ENCODE measurements at places on chromosomes 2 and 18. TPM values are rescaled to one million over a fixed set of nuclear protein-coding genes. Genes with fewer than 3 reads are reported as not detected.

DNA sequence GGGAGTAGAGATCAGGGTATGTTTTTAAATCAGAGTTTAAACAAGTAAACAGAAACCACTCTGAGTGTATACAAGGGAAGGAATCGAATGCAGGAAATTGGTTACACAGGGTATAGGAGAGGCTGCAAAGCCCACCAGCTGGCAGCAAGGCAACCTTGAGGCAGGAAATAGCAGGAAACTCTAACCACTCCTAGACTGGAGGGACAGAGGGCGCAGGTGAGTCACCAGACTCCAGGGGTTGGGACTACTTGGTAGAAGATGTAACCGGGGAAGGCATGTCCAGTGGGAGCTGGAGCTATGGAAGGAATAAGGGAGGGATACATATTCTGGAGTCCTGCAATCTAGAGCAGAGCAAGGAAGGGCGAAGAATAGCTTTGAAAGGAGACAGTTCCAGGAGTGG, 152.3 kb downstream of the MEIS1 start:
- no peak overlapping the region for H3K4me3 ChIP-seq
- peaks cover 14% of the 10 kb centered on the region for H3K27me3 ChIP-seq
- no peaks in the 10 kb centered on the region for H3K4me1 ChIP-seq
- no peak overlapping the region for H3K27ac ChIP-seq

DNA sequence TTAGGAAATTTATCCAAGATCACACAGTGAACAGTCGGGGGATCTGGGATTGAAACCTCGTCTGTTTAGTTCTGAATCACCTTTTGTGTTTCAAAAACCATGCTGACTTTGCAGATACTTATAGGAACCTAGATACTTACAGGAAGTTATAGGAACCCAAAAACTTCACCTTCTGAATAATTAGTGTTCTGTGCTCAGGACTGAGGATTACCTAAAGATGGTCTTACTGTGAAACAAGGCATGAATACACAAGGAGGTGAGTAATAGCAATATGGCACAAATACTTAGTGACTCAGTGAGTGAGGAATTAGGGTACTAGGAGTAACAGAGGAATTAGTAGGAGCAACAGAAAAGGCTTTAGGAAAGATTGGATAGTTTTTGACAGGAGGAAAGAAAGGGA, 145.5 kb downstream of the LRATD1 start:
- DNase-seq: no peak
- H3K27me3 ChIP-seq: no peaks in the 10 kb centered on the region
- no peaks in the 10 kb centered on the region for H3K4me1 ChIP-seq
- no peak overlapping the region for H3K27ac ChIP-seq
- no peaks in the 10 kb centered on the region for H3K36me3 ChIP-seq

DNA sequence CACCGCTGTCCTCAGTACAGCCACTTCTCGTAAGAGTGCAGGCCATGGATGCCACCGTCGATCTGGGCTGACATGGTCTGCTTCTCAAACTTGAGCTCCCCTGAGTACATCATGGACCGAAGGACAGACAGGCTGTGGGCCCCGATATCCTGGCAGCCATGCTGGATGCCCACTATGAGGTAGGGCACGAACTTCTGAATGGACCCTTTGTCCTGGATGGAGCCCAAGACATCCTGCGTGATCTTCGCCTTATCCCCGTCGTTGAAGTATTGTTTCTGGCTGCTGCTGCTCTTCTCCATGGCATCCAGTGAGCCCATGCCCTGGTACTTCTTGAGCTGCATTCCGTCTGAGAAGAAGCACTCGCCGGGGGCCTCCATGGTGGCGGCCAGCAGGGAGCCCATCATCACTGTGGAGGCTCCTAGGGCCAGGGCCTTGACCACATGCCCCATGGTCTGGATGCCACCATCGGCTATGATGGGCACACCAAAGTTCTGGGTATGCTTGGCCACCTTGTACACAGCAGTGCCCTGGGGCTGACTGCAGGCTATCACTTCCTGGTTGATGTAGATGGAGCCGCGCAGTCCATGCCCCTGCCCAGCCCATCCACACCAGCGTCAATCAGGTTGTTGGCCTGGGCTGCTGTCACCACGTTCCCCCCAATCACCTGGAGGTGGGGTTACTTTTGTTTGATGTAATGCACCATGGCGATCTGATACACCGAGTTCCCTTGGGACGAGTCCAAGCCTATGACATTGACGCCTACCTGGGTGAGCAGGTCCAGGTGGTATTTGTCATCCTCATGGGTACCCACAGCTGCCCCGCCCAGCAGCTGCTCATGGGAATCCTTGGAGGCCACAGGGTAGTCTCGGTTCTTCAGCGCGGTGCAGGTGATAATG, 21.8 kb downstream of the CFLAR start:
- no peak overlapping the region for H3K27ac ChIP-seq
- no peak overlapping the region for H3K4me3 ChIP-seq
- H3K27me3 ChIP-seq: no peaks in the 10 kb centered on the region
- peaks cover 7% of the 10 kb centered on the region for H3K4me1 ChIP-seq

DNA sequence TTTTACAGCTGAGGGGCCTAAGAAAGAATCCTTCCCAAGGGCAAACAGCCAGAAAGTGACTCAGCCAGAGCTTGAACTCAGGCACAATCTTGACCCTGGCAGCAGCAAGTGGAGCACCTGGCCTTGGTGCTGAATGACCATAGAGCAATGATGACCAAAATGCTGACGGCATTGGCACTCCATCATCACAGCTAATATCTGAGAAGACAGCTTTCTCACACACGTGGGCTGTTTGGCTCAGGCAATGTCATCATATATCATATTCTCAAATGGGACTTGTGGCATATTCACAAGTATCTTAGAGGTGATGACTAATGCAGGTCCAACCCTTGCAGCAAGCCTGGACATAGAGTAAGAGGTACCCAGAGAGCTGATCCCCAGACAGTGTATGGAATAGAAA, 443.9 kb upstream of the MYT1L start:
- H3K27ac ChIP-seq: no peak overlapping the region
- no peak overlapping the region for H3K4me3 ChIP-seq
- no peaks in the 10 kb centered on the region for H3K36me3 ChIP-seq
- H3K4me1 ChIP-seq: no peaks in the 10 kb centered on the region
- no peak for DNase-seq

GRCh38 chr2:107589079-107589491, 237.6 kb upstream of the RGPD4 start:
- H3K36me3 ChIP-seq: no peaks in the 10 kb centered on the region
- H3K27ac ChIP-seq: no peak overlapping the region
- H3K27me3 ChIP-seq: no peaks in the 10 kb centered on the region
- no peak overlapping the region for H3K4me3 ChIP-seq

GRCh38 chr2:136006658-136007057, 21.2 kb upstream of the DARS1 start:
- H3K4me1 ChIP-seq: peaks cover 22% of the 10 kb centered on the region
- no peak for DNase-seq
- no peak overlapping the region for H3K4me3 ChIP-seq
- no peaks in the 10 kb centered on the region for H3K36me3 ChIP-seq
- no peaks in the 10 kb centered on the region for H3K27me3 ChIP-seq
- no peak overlapping the region for H3K27ac ChIP-seq

DNA sequence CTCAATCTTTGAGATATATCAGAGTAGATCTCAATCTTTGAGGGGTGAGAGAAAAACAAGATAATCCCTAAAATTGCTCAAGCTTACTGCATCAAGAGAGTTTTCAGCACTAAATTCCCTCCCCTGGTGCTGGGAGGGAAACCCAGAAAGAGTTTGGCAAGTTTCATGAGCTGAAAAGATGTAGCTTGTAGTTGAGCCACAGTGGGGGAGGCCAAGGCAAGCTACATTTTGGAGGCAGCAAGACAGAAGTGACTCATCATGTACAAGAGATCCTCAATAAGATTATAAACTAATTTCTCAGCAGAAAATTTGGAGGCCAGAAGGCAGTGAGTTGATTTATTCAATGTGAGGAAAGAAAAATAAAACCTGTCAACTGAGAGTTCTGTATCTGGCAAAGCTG, 308.2 kb downstream of the PIEZO2 start:
- no peaks in the 10 kb centered on the region for H3K27me3 ChIP-seq
- H3K4me3 ChIP-seq: no peak overlapping the region
- no peaks in the 10 kb centered on the region for H3K4me1 ChIP-seq
- no peak for DNase-seq
- H3K27ac ChIP-seq: no peak overlapping the region

GRCh38 chr2:182446087-182446486, 19.3 kb upstream of the PDE1A start:
- H3K4me1 ChIP-seq: no peaks in the 10 kb centered on the region
- no peak overlapping the region for H3K27ac ChIP-seq
- H3K27me3 ChIP-seq: no peaks in the 10 kb centered on the region
- H3K4me3 ChIP-seq: no peak overlapping the region
- no peaks in the 10 kb centered on the region for H3K36me3 ChIP-seq
- no peak for DNase-seq

DNA sequence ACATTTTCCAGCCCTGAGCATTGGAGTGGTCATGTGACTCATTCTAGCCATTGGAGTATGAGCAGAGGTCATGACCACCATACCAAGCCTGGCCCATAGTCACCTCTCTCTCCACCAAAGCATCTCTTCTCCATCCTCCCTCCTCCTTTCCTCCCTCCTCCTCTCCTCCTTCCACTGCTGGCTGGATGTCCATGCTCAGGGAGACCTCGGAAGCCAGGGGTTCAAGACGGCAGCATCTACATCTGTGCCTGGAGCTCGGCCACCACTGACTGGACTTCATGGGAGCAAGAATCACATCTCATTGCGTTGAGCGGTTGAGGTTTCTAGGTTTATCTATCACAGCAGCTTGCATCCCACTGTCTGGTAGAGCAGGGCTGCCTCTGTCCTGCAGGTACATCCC, 252.4 kb downstream of the NDUFA10 start:
- H3K36me3 ChIP-seq: no peaks in the 10 kb centered on the region
- no peak overlapping the region for H3K27ac ChIP-seq
- no peaks in the 10 kb centered on the region for H3K4me1 ChIP-seq
- peak; percentile 7 for DNase-seq

GRCh38 chr2:134703426-134703825, 15.4 kb downstream of the TMEM163 start:
- H3K36me3 ChIP-seq: no peaks in the 10 kb centered on the region
- no peak for DNase-seq
- no peak overlapping the region for H3K4me3 ChIP-seq
- H3K27ac ChIP-seq: no peak overlapping the region
- H3K27me3 ChIP-seq: peaks cover 3% of the 10 kb centered on the region

- H3K27ac ChIP-seq: no peak overlapping the region
- peaks cover 51% of the 10 kb centered on the region for H3K4me1 ChIP-seq
- no peaks in the 10 kb centered on the region for H3K36me3 ChIP-seq
- no peak for DNase-seq
These were observed 28.6 kb downstream of the RBMS1 start for GRCh38 chr2:160465002-160465401.

DNA sequence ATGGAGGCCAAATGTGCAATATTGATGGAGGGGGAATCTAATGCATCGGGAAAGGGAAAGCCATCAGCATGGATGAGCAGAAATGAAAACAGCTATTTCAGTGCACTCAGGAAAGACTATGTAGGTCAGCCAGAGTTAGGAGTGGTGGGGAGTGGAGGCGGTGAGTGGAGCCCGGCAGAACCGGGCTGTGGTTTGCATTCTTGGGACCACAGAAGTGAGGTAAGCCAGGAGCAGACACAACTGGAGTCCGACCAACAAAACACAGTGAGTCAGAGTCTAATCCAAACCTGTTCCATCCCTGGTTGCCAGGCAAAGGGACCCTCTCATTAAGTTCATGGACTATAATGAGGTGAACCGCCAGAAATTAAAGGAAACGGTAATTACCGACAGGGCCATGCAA, 61.1 kb upstream of the RAB12 start:
- DNase-seq: no peak
- no peaks in the 10 kb centered on the region for H3K27me3 ChIP-seq
- H3K36me3 ChIP-seq: no peaks in the 10 kb centered on the region
- no peak overlapping the region for H3K4me3 ChIP-seq

DNA sequence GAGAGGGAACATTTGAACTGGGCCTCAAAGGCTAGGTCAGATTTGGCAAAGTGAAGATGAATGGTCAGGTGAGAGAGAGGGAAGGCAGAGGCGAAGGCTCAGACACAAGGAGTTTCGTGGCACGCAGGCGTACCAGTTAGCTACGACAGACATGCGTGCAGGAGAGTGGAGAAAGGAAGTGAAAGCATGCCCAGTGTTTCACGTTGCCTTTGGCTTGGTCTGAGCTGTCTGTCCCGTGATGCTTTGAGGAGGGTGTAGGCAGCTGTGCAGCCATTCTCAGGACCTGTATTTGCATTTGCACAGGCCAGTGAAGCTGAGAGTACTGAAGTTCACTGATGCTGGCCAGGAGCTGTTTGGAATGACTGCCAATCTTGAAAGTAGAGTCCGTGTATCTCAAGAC, 69.5 kb downstream of the HNRNPLL start:
- no peak for DNase-seq
- H3K36me3 ChIP-seq: no peaks in the 10 kb centered on the region
- H3K27ac ChIP-seq: no peak overlapping the region
- H3K27me3 ChIP-seq: no peaks in the 10 kb centered on the region
- H3K4me1 ChIP-seq: no peaks in the 10 kb centered on the region

DNA sequence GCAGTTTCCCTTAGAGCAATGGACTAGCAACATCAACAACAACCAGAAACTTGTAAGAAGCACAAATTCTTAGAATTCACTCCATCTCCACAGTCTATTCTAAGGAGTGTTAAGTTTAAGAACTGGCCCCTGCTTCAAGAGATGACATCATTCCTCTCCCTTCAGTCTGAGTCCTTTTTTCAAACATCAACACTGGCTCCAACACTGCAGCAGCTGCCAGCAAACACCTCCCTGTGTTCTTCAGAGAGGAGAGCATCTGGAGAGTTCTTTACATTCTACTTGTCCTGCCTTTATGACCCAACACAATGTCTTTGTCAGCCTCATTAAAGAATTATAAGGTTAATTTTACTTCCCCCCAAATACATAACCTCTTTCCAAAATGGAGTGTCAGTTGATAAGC, 122.3 kb downstream of the HNMT start:
- no peak for DNase-seq
- no peaks in the 10 kb centered on the region for H3K36me3 ChIP-seq
- H3K27ac ChIP-seq: no peak overlapping the region
- no peak overlapping the region for H3K4me3 ChIP-seq

- no peak overlapping the region for H3K27ac ChIP-seq
- no peak for DNase-seq
- no peaks in the 10 kb centered on the region for H3K4me1 ChIP-seq
These were observed 185.4 kb downstream of the LDLRAD4 start for GRCh38 chr18:13403786-13404549.

SKOR2 gene
- not detected for total RNA-seq

HOXD9 gene
- not detected for total RNA-seq

SPP2 gene
- not detected for total RNA-seq

IER3IP1 gene
- 15.6 TPM for total RNA-seq

GKN2 gene
- total RNA-seq: not detected

MOGAT1 gene
- not detected for total RNA-seq

MYOM1 gene
- 0.84 TPM for total RNA-seq

COL3A1 gene
- total RNA-seq: 0.09 TPM

TGFA gene
- 0.42 TPM for total RNA-seq

SLC30A3 gene
- total RNA-seq: 0.55 TPM
